RKO (cell line): ENCODE measurements at places on chromosomes 2 and 18.

DNA sequence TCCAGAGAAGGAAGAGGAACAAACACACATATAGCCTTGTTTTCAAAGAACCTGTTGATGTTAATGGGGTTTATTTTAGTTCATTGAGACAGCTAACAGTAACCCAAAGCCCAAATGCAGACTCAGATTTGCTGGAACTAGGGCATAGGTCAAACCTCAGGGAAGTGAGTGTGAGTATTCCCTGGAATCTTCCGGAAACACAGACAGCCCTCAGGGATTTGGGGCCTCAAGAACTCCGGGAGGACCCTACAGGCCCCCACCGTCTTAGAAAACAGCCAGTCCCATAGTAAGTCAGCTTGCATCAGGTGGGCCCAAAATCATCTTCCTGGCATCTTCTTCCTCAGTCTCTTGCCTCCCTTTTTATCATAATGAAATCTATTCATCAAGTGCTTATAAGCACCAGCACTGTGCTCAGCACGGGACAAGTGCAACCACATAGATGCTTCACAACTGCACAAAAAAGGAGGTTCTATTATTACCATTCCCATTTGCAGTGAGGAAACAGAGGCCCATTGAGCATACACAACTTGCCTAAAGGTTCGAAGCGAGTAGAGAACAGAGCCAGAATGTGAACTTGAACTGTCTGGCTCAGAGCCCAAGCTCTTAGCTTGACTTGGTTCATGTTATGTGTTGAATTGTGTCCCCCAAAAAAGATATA is 50.2 kb upstream of the BCL11A start:
- DNase-seq = no peak

DNA sequence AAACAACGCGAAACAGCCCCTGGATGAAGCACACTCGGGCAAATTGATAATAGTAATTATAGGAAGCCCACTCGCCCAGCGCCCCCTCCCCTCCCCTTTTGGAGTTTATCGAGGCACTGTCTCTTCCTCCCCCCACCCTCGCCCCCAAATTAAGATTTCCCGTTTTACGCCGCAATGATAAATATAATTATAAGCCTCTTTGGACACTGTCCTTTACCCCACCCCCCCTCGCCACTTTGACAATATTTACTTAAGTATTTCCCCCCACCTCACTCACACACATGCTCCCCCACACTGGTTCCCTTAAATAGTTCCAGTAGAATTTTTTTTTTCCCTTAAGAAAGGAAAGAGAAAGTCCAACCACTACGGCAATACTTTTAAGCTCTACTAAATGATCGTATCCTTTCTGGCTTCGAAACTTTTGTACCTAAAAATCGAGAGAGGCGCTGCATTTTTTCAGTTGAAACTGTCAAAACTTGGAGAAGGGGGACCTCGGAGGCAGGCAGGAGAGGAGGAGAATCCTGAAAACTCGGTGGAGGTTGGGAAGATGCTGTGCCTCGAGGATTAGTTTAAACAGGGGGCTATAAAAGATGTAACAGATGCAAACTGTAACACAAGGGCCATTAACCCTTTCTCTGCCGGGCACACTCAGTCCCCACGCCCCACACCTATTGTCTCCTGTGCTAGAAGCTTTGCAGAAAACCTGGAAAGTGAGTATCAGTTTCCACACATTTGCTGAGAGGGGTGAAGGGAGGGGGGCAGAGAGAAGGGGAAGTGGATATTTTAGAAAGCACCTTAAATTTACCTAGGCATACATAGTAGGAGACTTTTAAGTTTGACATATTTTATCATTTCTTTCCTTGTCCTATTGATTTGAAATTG is 1.8 kb downstream of the ZEB2 start:
- no peak for DNase-seq

DNA sequence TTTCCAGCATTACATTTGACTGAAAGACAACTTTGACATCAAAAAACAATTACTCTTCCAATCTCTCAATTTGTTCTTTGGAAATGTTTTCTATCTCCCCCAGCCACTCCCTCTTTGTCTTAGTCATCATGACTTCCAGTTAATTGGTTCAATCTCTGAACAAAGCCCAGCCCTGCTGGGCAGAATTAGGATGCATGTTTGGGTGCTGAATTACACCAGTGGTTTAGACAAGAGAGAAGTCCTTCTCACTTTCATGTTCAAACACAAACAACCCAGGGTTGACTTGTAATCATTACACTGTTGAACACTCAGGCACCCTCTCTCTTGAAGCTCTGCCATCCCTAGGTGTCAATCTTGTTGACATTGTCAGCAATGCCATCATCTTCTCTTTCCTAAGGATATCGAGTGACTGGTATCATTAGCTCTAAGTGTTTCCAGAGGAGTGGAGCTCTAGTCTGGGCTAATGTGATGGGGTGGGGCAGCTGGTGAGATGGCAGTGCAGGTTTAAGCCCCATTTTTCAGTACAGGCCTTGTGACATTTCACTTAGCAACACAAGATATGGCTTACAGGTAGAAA is 90.8 kb upstream of the MEIS1 start:
- DNase-seq = no peak

DNA sequence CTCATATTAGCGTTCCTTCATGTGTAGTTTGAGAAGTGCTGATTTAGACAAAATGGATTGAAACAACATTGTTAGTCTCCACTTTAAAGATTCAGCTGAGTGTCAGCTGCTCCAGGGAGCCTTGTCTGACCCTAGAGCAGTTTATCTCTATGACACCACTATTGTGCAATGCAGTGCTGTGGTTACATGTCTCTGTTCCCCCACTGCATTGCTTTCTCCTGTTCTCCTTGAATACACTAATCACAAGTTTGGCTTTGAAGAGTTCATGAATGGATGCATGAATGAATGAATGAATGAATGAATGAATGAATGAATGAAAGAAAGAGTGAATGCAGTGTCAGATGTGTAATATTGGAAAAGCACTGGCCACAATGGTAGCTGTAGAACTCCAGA is 38.3 kb downstream of the GCG start:
- DNase-seq = no peak

DNA sequence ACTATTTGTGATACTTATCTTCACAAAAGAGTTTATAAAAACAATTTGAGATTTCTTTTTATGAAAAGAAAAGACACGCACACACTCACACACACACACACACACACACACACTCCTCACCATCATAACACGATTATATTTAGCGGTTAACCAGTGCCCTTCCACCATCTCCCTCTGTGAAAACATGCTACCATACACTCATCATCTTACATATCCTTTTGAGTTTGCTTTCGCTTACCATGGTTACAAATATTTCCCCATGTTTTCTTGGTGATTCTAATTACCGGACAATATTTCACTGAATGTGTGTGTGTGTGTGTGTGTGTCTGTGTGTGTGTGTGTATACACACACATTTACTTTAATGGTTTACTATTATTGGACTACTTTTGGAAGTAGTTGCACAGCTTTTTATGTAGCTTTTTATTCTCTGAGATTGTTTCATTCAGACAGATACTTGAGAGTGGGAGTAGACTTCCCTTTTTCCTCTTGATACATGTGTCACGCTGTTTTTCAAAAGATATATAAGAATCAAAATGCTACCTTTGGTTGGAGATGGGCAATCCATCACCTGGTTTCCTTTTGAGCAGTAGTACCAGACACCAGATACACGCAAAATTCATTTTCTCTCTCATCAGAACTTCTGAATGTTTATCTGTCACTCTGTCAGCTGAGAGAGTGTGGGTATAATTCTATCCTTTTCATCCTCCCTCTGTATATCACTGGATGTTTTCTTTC is 138.1 kb downstream of the SETBP1 start:
- no peak for DNase-seq

- no peak for DNase-seq
Observed at GRCh38 chr2:227759411-227760118, 13.9 kb downstream of the SCYGR8 start.

DNA sequence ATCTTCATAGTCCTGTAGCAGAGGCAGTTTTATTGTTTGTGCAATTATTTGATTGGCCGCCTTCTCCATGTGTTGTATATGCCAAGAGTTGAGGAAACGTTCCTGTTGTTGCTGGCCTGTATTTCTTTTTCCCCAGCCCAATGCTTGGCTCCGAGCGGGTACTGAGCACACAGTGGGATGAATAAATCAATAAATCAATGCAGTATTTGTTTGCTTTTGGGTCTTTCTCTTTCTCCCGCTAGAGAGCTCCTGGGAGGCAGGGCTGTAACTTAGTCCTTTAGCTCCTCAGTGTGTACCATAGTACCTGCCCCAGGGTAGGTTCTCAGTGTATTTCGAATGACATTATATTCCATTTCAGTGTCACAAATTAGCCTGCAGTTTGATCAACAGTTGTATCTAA is 71.8 kb downstream of the ICOS start:
- DNase-seq = no peak

GRCh38 chr2:219119422-219120043 is 41.1 kb downstream of the NHEJ1 start:
- DNase-seq = peak; percentile 52

- DNase-seq = no peak
Observed at GRCh38 chr2:191428141-191428540, 182.9 kb downstream of the MYO1B start.

DNA sequence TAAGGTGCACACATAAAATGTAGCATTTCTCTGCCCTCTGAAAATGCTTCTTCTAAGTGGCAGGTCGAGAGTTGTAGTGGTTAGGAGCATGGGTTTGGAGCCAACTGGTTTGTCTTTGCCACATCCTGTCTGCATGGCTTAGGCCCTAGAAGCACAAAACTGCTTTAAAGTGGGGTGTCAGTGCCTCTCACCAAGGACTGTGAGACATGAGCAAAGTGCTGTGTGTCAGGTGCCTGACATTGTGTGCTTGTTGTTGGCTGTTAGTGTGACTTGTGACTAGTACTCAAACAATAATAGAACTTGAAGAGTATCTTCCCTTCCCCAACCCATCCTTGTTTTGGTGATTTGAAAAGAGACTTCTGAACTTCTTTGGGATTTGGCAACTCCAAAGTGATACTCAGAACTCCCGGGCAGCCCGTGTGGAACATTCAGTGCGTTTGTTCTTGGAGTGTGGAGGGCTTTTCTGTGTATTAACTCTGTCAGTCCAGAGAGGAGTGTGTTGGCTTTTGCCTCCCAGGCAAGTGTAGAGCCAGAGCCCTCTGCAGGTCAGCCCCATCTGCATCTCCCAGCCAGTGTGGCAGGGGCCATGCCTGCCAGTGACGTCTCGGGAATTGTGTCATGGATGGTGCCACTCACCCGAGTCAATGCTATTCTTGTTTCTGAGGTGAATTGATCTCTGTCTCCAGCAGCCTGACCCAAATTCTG is 5.0 kb downstream of the MGAT5 start:
- no peak for DNase-seq

DNA sequence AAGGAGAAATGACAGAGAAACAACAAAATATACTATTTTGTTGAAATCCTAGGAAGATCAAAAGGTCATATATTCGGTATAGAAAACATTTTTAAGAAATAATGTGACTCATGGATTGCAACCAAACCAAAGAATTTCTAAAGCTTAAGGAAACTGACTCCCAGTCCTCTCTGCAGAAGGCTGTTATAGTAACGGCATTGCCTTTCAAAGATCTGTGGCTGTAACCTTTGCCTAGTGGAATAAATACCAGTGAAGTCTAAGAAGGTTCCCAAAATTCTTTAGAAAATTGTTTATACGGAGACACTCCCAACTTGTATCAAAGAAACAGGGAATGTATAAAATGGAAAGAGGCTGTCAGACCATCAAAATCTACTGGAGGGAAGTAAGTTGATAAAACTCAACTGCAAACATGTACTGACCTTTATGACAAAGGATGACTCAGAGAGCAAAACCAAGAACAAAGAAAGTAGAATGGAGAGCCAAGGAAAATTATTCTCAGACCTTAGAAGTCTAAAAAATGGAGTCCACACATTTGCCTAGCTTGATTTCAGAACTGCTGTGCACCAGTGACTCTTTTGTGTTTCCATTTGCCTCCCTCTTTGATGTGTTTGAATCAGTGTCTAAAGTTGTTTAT is 48.6 kb upstream of the FSIP2 start:
- peak; percentile 21 for DNase-seq

DNA sequence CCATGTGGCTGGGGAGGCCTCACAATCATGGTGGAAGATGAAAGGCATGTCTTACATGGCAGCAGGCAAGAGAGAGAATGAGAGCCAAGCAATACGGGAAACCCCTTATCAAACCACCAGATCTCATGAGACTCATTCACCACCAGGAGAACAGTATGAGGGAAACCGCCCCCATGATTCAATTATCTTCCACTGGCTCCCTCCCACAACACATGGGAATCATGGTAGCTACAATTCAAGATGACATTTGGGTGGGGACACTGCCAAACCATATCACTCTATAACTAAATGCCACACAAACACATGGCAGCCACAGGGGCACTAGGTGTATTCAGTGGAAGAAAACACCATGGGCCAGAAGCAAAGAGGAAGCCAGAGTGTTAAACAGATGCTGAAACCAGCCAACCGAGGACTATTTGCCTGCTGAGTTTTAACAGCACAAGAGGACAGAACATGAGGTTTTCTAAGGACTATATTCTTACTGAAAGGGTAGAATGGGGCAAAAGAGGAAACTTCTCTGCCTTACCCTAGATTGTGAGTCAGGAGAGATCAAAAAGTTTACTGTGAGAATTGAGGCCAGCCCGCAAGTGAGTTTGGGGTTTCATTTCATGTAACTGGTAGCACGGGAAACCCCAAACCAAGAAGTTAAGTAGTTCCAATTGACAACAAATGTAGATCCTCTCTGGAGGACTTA is 49.2 kb downstream of the SIGLEC15 start:
- DNase-seq = no peak

GRCh38 chr2:107466984-107467773 is 359.5 kb upstream of the RGPD4 start:
- no peak for DNase-seq

GRCh38 chr2:24973812-24974211 is 2.1 kb upstream of the DNAJC27 start:
- no peak for DNase-seq

DNA sequence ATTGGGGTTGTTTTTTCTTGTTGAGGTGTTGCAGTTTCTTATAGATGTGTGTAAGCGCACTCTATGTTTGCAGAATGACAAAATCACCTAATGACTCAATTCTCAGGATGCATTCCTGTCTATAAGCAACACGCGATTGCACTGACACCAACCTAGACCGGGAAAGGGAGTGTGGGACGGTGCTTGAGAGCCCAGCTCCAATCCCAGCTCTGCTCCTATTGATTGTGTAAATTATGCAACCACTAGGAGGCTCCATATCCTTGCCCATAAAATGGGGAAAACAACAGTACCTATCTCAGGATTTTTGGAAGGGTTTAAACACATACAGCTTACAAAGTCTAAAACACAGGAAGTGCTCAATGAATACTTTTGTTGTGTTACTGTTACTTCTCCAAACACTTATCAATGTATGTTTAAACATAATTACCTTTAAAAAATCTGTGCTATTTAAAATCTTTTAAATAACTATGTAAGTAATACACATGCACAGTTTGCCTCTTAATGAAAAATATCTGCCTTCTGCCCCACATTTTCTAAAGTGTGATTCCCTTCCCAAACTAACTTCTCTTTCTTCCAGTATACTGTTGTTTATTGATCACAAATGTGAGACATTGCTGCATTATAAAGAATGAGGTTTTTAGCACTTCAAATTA is 132.5 kb downstream of the SPHKAP start:
- peak; percentile 72 for DNase-seq
